ENCODE measurements at places on chromosomes 12 and 14. TPM values are rescaled to one million over a fixed set of nuclear protein-coding genes. Genes with fewer than 3 reads are reported as not detected.

NOXRED1 gene
- total RNA-seq: not detected

OAS1 gene
- total RNA-seq: 6.0 TPM

LGMN gene
- 48.8 TPM for total RNA-seq

LTBR gene
- total RNA-seq: 183 TPM

RHOJ gene
- total RNA-seq: not detected

RASSF9 gene
- total RNA-seq: 2.7 TPM

EIF2S3B gene
- total RNA-seq: 4.6 TPM

CCDC196 gene
- not detected for total RNA-seq

IL26 gene
- not detected for total RNA-seq

POTEG gene
- not detected for total RNA-seq

SERPINA6 gene
- total RNA-seq: not detected

FAIM2 gene
- total RNA-seq: not detected

ASIC1 gene
- total RNA-seq: 3.5 TPM

NEDD8 gene
- total RNA-seq: 249 TPM

TGFB3 gene
- 0.53 TPM for total RNA-seq
